ENCODE measurements at places on chromosomes 13 and 19.
A peak's percentile ranks its signal among the peaks of the same experiment; 100 is the strongest.

- no peak for DNase-seq
Observed at GRCh38 chr13:28536371-28536770, 41.4 kb upstream of the FLT1 start.

DNA sequence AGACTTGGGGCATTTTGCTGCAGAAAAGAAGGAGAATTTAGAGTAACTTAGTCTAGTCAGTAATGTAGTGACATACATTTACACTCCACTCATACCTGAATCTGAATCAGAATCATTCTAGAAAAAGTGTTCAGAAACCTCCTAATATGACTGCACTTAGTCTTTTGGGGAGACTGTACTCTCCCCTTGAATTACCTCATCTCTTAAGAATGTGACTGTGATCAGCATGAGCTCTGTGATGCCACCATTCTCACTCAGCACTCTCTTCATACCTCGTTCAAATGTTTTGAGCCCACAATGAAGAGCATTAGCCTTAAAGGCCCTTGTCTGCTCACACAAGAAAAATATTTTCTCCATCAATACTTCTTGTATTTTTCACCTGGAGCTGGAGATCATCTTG lies 229.4 kb downstream of the FGF14 start:
- DNase-seq, result no peak

GRCh38 chr19:33470686-33471085 lies 50.9 kb downstream of the PEPD start:
- no peak for DNase-seq

GRCh38 chr13:113045251-113046127 lies 60.1 kb upstream of the F7 start:
- DNase-seq, result no peak

DNA sequence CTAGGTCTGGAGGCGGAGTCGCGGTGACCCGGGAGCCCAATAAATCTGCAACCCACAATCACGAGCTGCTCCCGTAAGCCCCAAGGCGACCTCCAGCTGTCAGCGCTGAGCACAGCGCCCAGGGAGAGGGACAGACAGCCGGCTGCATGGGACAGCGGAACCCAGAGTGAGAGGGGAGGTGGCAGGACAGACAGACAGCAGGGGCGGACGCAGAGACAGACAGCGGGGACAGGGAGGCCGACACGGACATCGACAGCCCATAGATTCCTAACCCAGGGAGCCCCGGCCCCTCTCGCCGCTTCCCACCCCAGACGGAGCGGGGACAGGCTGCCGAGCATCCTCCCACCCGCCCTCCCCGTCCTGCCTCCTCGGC lies at the start of gene SLC5A5:
Gene SLC5A5, plus strand, starts transcription at position 68 of the 373 bp plus-strand sequence. CDS start 375 bp downstream, outside the sequence.
- no peak for DNase-seq

DNA sequence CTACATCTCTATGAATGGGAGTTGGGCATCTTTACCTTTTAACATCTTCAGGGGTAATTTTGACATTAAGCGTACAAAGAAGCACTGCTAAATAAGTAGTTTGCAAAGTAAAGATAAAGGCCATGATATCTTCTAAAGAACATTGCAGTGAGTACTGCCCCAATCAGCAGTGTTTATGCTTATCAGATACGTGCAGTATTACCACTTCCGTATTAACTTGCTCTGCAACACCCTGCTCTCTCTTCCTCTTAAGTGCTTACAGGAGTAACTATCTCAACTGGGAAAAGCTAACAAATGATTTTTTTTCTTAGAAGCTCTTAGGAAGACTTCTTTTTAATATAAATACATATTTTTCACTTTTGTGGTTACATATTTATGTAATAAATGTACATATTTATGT lies 793.7 kb upstream of the SLC10A2 start:
- DNase-seq, result no peak

- DNase-seq, result peak; percentile 9
Observed at GRCh38 chr13:99124794-99125316, 75.8 kb upstream of the UBAC2 start.

GRCh38 chr13:99208185-99208584 lies 7.5 kb downstream of the UBAC2 start:
- DNase-seq, result no peak

- DNase-seq, result no peak
Observed at GRCh38 chr13:112908342-112908741, 60.7 kb upstream of the MCF2L start.

GRCh38 chr13:93243375-93244063 lies 16.9 kb downstream of the GPC6 start:
- DNase-seq, result no peak

DNA sequence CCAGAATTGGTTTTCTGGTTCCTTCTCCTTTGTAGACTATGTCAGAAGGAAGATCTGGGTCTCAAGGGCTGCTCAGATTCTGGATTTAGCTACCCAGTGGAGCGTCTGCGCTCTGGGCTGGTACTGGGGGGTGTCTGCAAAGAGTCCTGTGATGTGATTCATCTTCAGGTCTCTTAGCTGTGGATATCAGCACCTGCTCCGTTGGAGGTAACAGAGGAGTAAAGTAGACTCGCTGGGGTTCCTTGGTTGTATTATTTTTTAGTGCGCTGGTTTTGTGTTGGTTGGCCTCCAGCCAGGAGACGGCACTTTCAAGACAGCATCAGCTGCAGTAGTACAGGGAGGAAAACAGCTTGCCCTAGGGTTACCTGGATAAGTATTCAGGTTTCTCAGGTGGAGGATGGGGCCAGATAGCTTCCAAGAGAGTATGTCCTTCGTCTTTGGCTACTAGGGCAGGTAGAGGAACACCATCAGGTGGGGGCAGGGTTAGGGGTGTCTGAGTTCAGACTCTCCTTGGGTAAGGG lies 10.4 kb upstream of the KLK15 start:
- no peak for DNase-seq

GRCh38 chr19:7507884-7508283 lies 8.0 kb upstream of the ZNF358 start:
- DNase-seq, result peak; percentile 87

DNA sequence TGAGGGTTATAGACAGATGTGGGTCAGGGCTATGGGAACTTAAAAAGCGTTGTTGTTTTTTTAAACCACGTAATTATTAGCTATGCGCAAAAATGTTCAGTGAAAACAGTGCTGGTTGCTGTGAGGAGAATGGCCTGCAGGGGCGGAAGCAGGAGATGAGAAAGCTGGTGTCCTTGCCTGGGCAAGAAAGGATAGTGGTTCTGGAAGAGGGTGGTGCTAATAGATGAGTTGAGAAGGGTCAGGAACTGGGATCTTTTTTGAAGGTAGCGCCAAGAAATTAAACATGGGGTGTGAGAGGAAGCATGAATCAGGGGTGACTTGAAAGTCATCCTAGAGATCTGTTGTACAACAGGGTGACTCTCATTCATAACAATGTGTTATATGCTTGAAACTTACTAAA lies 4.8 kb upstream of the SMG9 start:
- peak; percentile 74 for DNase-seq

- peak; percentile 14 for DNase-seq
Observed at GRCh38 chr13:100707818-100708740, 33.5 kb upstream of the TMTC4 start.

- no peak for DNase-seq
Observed at GRCh38 chr13:108993346-108993745, 363.9 kb downstream of the MYO16 start.

DNA sequence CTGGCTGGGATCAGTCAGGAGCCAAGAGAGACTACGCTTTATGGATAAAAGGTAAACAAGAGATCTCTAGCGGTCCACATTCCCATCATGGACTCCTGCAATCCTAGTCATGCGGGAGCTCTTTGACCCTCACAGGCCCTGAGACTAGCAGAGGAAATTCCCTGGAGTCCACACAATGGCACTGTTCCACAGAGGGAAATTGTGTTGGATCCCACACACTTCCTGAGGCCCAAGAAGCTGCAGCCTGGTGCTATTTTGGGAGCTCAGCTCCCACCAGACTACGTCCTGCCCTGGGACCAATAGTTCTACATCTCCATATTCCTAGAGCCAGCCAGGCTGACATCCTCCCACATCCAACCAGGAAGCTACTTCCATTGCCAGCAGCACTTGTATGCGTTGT lies 2358.4 kb downstream of the PCDH9 start:
- DNase-seq, result no peak

- peak; percentile 94 for DNase-seq
Observed at GRCh38 chr19:13117772-13118423, at the start of gene NACC1. Gene NACC1 (plus strand): TSS chr19:13118264. CDS start chr19:13135208, 16,944 bp downstream.

DNA sequence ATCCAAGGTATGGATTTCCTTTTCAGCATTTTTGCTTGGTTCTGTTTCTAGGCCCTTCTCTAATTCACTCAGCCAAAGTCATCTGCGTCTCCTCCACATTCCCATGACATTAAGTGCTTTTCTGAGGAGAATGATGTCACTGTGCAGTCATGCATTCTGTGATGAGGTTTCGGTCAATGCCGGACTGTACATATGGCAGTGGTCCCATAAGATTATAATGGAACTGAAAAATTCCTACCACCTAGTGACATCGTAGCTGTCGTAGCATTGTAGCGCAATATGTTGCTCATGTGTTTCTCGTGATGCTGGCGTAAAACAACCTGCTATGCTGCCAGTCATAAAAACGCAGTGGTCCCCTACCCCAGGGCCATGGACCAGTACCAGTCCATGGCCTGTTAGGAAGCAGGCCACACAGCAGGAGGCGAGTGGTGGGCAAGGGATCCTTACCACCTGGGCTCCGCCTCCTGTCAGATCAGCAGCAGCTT lies 63.4 kb upstream of the TNFRSF19 start:
- DNase-seq, result no peak

- peak; percentile 30 for DNase-seq
Observed at GRCh38 chr13:95087746-95088305, 213.4 kb downstream of the ABCC4 start.

- no peak for DNase-seq
Observed at GRCh38 chr19:3721887-3722442, 13.8 kb downstream of the TJP3 start.

DNA sequence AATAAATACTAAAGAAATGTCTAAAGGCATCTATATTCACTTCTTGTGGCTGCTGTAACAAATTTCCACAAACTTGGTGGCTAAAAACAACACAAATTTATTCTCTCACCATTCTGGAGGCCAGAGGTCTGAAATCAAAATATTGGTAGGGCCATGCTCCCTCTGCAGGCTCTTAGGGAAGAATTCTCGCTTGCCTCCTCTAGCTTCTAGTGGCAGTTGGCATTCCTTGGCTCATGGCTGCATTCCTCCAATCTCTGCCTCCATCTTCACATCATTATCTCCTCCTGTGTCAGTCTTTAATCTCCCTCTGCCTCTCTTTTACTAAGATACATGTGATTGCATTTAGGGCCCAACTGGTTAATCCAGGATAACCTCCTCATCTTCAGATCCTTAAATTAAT lies 54.1 kb upstream of the RFXAP start:
- DNase-seq, result no peak
